MCF 10A (cell line): ENCODE measurements at places on chromosomes 16 and 17.

GRCh38 chr16:69348222-69348621, 3.4 kb downstream of the TMED6 start:
- no peak for DNase-seq

DNA sequence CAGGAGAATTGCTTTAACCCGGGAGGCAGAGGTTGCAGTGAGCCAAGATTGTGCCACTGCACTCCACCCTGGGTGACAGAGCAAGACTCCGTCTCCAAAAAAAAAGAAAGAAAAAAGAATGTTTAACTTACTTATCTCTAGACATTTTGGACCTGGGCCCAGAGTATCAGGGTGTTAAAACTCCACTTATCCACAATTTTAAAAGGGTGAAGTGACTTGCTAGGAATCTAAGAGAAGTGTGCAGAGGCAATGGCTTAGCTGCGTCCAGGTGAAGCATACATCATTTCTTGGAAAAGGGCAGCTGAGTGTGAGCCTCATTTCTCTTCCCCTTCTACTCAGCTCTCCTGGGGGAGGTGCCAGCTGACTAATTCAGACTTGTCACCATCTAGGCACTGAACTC, 25.1 kb downstream of the ALDH3A2 start:
- no peak for DNase-seq

- no peak for DNase-seq
Measured at GRCh38 chr16:89370081-89370511, 120.3 kb downstream of the ANKRD11 start.

GRCh38 chr17:28480278-28480677, 6.8 kb downstream of the SLC13A2 start:
- DNase-seq, result no peak

DNA sequence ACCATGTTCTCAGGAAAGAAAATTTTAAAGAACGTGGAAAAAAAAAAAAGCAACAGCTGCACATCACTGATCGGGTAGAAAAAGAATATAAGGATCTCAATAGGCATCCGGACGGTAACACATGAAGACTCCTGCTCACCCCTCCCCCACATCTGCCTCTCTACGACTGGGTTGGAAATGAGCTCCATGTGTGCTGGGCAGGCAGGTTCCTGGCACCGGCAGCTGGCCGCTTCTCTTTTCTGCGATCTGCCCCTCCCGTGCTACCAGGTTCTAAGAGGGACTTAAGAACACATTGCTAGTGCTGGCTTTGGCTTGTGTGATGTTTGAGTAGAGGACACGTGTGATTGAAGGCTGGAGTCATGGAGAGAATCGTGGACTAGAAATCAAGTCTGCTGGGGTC, 115.5 kb downstream of the AATF start:
- no peak for DNase-seq

DNA sequence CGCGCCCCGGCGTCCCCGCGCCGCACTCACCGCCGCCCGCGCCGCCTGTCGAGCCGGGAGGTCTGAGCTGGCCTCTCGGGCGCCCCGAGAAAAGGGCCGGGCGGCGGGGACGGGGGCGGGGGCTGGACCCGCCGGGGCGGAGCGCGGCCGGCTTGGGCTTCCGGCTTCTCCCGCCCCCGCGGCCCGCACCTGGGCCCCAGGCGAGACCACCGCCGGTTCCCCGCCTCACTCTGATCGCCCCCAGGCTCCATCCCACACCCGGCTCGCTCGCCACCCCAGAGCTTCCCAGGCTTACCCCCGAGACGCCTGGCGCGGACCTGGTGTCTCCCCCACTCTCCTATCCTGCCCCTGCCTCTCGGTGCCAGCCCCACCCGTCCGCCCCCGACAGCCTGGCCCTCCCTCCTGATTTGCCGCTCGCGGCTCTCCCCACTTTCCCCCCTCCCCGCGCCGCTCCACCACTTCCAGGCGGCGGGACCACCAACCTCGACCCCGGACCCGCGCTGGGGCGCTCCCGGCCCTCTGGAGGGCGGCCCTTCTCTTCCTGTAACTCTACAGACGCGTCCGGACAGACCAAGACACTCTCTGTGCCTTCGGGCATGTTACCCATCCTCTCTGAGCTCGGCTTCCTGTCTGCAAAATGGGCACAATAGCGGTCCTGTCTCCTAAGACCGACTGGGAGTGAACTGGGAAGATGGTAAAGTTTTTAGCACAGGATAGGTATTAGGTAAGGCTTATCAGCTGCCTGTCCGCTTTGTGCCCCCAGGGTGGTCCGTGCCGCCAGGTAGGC, at the start of gene LITAF:
Gene LITAF (minus strand): TSS at position 64 of the 787 bp plus-strand sequence. CDS start 30,189 bp downstream, outside the sequence.
- DNase-seq, result peak; percentile 66

- DNase-seq, result no peak
Measured at GRCh38 chr17:66775271-66775670, 59.6 kb upstream of the CACNG5 start.

DNA sequence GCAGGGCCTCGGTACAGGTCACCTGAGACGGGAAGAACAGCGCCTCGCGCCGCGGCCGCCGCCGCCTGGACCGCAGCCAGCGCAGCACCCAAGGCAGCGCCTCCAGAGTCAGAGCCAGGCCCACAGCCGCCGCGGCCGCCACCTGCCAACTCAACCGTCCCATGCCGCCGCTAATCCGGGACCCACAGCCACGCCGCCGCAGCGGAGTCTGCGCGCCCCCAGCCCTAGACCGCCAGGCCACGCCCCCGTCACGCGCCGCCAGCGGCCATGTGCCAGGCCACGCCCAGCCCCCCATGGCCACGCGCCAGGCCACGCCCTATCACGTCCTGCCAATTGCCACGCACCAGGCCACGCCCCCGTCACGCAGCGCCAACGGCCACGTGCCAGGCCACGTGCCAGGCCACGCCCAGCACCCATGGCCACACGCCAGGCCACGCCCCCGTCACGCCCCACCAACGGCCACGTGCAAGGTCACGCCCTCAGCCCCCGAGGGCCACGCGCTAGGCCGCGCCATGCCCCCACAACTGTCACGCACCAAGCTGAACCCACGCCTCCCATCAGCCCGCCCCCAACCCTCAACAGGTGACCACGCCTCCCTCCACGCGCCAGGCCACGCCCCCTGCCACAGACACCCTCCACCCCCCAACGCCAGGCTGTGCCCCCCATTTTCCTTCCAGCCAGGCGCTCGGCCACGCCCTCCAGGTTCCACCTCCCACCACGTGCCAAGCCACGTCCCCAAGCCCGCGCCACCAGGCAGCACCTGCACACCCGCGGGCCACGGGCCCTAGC, at the start of gene PLD6:
Gene PLD6 (minus strand): TSS at position 210 of the 789 bp plus-strand sequence. CDS start 47 bp downstream, at position 163.
- peak; percentile 73 for DNase-seq

DNA sequence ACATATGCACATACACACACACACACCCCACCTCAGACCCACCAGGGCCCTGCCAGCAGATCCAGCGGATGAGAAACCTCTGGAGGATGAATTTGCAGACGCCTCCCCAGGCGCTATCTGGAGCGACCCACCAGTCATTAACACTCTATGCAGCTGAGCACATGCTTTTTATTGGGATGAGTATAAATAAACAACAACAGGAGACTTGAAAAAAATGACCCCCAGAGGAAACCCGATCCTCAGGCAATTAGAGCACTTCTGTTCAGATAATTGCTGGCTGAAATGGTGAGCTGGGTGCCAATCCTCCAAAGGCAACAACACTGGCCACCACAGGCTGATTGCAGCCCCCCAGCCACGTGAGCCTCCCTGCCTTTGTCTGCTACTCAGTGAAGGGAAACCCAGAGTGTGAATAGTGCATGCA, 32.9 kb downstream of the DYNLRB2 start:
- DNase-seq, result no peak

- DNase-seq, result no peak
Measured at GRCh38 chr17:77610518-77610893, 348.0 kb upstream of the TNRC6C start.

- DNase-seq, result peak; percentile 44
Measured at GRCh38 chr17:57869617-57870282, 19.9 kb upstream of the MRPS23 start.

DNA sequence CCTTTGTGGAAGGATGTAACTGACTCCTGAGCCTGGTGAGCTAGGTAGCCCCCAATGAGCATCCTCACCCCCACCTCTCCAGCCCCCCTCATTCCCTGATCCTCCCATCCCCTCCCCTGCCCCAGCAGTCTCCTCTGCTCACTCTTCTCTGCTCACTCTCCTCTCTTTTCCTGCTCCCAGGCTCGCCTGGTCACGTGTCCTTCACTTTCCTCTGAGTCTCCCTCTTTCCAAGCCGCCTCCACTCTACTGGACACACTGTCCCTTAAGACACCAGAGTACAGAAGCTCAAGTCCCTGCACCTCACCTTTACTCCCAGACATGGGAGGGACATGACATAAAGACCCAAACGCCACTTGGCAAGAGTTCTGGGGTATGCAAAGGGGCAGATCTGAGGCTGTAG, 76.3 kb upstream of the RBL2 start:
- no peak for DNase-seq

DNA sequence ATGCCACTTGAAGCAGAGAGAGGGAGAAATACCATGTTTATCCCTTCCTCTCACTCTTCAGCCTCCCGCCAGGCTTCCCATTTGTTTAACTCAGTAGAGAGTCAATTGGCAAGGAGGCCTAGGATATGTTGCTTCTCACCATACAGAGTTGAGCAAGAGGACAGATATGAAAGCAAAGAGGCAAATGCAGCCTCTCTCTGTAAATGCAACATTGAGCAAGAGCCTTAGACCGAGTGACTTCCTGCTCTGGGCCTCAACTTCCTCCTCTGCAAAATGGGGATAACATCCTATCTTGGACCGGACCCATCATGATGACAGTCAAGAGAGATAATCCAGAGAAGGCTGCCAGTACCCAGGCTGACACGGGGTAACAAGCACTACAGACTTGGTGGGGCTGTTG, 36.8 kb downstream of the SOCS1 start:
- no peak for DNase-seq

GRCh38 chr17:38417210-38417951, 10.9 kb upstream of the ARHGAP23 start:
- no peak for DNase-seq

- no peak for DNase-seq
Measured at GRCh38 chr16:72211110-72211509, 39.2 kb upstream of the PMFBP1 start.

GRCh38 chr17:13597723-13598347, 3.9 kb downstream of the HS3ST3A1 start:
- DNase-seq, result peak; percentile 75

DNA sequence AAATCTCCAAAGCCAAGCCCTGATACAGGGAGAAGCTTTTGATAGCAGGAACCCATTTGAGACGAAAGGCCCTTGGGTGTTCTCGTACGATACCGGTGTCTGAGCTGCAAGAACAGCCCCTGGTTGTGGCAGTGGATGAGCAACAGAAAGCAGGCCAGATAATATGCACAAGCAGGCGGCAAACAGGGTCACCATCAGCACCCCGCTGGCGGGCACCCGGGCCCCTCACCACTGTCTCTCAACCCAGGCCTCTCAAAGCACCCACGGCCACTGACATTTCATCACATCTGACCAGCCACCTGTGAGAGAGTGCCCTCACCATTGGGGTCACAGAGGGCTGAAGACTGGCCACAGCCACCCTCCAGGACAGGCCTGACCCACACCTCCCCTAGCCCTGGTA, 230.4 kb downstream of the C16orf78 start:
- DNase-seq, result no peak

- no peak for DNase-seq
Measured at GRCh38 chr17:46785696-46786095, 32.8 kb downstream of the WNT3 start.

DNA sequence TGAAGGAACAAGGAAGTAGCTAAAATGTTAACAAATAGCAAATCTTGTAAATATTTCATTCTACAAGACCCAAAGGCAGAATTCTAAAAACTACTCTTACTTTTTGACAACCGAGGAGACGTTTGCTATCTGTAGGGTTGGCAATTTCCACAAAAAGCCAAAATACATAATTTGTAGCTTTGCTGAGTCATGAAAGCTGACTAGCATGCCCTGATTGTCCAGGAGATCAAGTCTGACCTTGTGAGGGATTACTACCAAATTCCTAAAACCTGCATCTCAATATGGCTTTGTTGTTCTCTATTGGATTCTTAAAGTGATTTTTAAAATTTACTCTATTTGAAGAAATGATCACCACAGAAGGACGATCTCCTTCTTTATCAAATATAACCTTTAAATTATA, 10.8 kb downstream of the DNAJA2 start:
- DNase-seq, result no peak

GRCh38 chr16:15477802-15478201, 43.4 kb downstream of the BMERB1 start:
- no peak for DNase-seq

DNA sequence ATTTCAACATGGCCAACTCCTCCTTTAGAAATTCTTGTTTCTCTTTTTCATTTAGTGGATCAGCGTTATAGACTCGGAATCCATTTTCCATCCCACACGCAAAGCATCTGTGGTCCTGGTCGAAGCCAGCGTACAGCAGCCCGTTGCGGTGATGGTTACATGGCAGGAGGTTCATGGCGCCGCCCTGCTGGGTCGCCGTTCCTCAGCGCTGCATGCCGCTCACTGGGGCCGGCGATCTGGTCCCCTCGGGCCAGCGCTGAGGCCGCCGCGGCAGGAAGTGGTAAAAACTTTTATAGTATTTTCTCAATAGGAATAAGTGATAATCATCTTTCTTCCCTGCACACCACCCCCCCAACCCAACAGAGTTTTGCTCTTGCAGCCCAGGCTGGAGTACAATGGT, 29.9 kb upstream of the RHOT1 start:
- DNase-seq, result no peak

- DNase-seq, result peak; percentile 11
Measured at GRCh38 chr17:7549401-7550055, 670 bp downstream of the TNFSF12 start.

DNA sequence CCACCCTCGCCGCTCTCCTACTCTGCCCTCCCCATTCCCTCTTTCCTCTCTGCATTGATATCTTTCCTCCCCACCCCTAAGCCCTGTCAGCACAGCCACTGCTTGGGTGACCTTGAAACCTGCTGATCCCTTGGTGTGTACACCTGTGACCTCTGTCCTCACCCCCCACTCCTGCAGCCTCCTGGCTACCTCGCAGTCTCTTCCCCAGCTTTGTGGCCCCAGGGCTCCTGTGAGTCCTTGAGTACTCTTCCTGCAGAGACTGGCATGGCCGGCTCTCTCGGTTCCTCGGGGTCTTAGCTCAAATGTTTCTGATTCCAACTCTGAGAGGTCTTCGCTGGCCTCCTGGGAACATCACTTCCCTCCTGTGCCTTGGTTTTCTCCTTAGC, 31.7 kb downstream of the ADCY7 start:
- DNase-seq, result no peak

DNA sequence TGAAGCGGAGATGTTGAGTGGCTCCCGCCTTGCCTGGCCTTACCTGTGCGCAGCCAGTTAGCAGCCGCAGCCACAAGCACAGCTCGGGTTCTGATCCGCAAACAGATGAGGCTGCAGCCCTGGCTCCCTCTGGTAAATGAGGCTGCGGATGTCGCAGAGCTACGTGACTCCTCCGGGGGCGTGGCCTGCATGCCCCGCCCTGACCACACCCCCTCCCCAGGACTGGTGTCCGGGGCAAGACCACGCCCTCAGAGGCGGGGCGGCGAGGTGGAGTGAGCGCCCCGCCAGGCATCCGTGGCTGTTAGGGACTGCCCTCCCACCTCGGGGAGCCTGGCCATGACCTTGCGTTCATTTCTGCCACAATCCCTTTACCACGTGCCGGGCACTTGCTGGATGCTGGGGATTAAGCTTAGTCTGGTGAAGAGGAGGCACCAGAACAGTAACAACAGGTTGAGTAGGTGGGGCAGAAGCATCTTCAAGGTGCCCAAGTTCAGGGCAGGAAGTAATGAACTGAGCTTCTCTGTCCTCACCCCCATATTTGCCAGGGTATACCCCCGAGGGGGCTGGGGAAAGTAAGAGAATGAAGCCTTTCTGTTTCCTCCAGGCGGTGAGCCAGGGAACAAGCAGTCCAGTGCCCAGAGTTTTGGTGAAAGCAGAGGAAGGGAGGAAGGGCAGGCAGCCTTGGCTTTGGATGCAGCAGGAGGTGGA, at the start of gene ALDOC:
Gene ALDOC (minus strand): TSS at position 138 of the 708 bp plus-strand sequence. CDS start 1,363 bp downstream, outside the sequence.
- peak; percentile 94 for DNase-seq

GRCh38 chr16:29876594-29877249, 13.7 kb upstream of the CDIPT start:
- DNase-seq, result no peak
